GM23248 (cell line): ENCODE measurements at places on chromosomes 7 and 10. TPM values are rescaled to one million over a fixed set of nuclear protein-coding genes. Genes with fewer than 3 reads are reported as not detected.

ZNF503 gene
- 15.4 and 15.7 TPM in 2 replicates for polyA plus RNA-seq

CALU gene
- polyA plus RNA-seq = 1,706 and 1,740 TPM in 2 replicates

ANKRD1 gene
- polyA plus RNA-seq = 3.6 and 3.7 TPM in 2 replicates

DNA sequence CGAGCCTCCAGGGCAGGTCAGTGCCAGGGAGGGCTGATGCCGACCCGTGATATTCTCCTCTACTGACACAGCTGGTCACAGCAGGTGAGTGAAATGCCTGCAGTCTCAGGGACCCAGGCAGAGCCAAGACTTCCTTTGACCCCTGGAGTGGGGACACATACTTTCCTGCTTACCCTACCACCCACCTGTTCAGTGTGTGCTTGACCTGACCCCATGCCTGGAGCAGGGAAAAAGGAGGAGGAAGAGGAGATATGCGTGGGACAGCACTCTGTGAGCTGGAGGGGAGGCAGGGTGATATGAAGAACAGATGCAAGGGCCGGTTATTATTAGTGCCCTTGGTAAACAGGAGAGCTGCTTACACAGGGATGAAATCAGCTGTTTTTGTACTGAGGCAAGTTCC, 40.8 kb upstream of the WIPF3 start:
- no peak for DNase-seq
- no peak overlapping the region for H3K27ac ChIP-seq
- no peak overlapping the region for H3K4me3 ChIP-seq
- peaks cover 38% of the 10 kb centered on the region for H3K27me3 ChIP-seq
- no peaks in the 10 kb centered on the region for H3K4me1 ChIP-seq

DNA sequence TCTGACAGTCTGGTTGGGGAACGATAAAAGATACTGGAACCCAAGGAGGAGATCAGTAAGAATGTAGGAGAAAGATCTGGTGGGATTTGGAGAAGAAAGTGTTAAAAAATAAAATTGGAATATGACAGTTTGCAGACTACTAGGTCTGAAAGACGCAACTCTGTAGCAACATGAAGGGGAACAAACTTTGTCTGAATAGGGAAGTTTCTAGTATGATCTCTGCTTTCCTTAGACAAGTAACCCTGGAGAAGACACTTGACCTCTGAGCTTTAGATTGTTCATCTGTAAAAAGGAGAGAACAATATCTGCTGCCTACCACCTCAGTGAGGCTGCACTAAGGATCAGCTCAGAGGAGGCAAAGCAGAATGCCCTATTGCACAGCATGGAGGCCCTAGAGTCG, 3.0 kb upstream of the PRSS1 start:
- no peaks in the 10 kb centered on the region for H3K36me3 ChIP-seq
- no peak for DNase-seq
- H3K4me3 ChIP-seq = no peak overlapping the region
- H3K4me1 ChIP-seq = no peaks in the 10 kb centered on the region
- no peaks in the 10 kb centered on the region; the same call in 1 of the 2 replicates for H3K27me3 ChIP-seq
- H3K27ac ChIP-seq = no peak overlapping the region

DNA sequence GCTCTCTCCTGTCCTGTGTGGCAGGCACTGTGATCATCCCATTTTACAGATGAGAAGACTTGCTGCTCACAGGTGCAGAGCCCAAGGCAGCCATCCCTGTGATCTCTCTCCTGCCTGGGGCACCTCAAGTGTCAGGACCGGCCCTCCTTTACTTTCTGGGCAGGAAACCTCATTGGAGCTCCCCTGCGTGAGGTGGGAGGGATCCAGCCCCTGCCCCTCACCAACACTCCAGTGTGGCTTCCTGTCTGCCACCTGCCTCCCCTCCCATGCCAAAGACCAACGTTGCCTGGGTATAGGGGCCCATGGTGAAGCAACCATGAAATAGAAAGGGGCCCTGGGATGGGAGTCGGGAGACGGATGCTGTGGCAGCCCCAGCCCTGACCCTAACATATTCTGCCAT, 91.2 kb upstream of the MYL10 start:
- no peaks in the 10 kb centered on the region; the same call in 1 of the 2 replicates for H3K27me3 ChIP-seq
- H3K4me1 ChIP-seq = no peaks in the 10 kb centered on the region; the same call in 1 of the 2 replicates
- no peak for DNase-seq
- H3K4me3 ChIP-seq = no peak overlapping the region
- no peak overlapping the region for H3K27ac ChIP-seq

DNA sequence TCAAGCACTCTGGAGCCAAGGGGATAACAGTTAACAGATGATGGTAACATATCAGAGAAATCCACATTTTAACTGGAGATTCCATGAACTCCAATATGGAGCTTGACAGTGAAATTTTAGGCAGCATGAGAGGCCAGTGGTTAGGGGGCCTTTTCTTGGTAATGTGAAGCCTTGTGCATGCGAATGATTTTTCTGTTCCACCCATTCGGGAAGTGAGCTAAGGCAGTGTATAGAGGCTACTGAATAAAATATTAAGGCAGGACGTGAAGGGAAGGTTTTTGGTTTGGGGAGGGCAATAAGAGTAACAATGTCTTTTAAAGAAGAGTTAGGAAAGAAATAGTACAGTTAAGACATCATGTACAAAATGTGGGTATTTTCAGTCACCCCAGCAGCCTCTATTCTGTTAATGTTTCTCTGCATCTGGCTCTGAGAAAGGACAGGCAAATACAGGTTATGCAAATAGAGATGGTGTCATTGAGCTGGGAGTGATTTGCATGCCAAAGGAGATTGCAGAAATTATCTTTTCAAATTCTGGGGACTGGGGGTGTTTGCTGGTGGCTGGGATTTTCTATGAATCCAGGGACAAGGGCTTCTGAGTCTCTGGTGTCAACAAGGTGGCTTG, 6.8 kb upstream of the TAS2R60 start:
- H3K4me3 ChIP-seq = no peak overlapping the region
- peaks cover 14% of the 10 kb centered on the region for H3K4me1 ChIP-seq
- H3K27ac ChIP-seq = no peak overlapping the region
- H3K27me3 ChIP-seq = no peaks in the 10 kb centered on the region

DNA sequence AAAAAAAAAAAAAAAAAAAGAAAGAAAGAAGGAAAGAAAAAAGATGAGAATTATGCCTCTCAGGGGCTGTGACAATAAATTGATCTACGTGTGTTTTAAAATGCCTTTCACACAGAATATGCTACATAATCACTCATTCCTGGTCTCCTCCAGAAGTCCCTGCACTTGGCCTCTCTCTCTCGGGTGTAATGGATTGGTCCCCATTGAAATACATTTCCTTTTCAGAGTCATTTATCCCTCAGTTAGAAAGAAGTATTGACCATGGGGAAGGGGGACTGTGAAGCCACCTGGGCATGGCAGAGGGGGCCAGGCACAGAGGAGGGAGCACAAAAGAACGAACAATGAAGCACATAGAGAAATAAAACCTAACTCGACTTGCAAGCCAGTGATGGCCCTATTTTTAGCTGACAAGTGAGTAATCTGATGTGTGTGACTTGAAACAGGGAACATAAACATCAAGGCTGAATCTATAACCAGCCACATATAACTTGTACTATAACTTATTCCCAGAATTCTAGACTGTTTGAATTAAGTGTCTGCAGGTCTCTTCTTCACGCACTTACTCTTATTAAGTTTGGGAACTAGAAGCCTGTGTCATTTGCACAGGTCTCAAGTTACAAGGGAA, 490.8 kb downstream of the KCNMA1 start:
- H3K4me1 ChIP-seq = no peaks in the 10 kb centered on the region
- H3K36me3 ChIP-seq = no peaks in the 10 kb centered on the region
- DNase-seq = no peak
- H3K27me3 ChIP-seq = no peaks in the 10 kb centered on the region
- H3K27ac ChIP-seq = no peak overlapping the region
- no peak overlapping the region for H3K4me3 ChIP-seq

GRCh38 chr10:17428351-17429097, 25.9 kb downstream of the ST8SIA6 start:
- DNase-seq = no peak
- no peaks in the 10 kb centered on the region; the same call in 1 of the 2 replicates for H3K27me3 ChIP-seq
- H3K4me3 ChIP-seq = no peak overlapping the region
- no peak overlapping the region for H3K27ac ChIP-seq
- no peaks in the 10 kb centered on the region for H3K4me1 ChIP-seq
- no peaks in the 10 kb centered on the region for H3K36me3 ChIP-seq

GRCh38 chr7:36005876-36006275, 147.2 kb upstream of the EEPD1 start:
- no peaks in the 10 kb centered on the region for H3K36me3 ChIP-seq
- no peak overlapping the region for H3K27ac ChIP-seq
- no peak overlapping the region for H3K4me3 ChIP-seq
- no peak for DNase-seq
- H3K27me3 ChIP-seq = no peaks in the 10 kb centered on the region
- no peaks in the 10 kb centered on the region for H3K4me1 ChIP-seq

GRCh38 chr7:91169830-91170191, 94.4 kb upstream of the FZD1 start:
- no peaks in the 10 kb centered on the region for H3K27me3 ChIP-seq
- no peak overlapping the region for H3K4me3 ChIP-seq
- H3K27ac ChIP-seq = no peak overlapping the region
- no peak for DNase-seq
- H3K36me3 ChIP-seq = no peaks in the 10 kb centered on the region
- H3K4me1 ChIP-seq = peaks cover 19% of the 10 kb centered on the region

DNA sequence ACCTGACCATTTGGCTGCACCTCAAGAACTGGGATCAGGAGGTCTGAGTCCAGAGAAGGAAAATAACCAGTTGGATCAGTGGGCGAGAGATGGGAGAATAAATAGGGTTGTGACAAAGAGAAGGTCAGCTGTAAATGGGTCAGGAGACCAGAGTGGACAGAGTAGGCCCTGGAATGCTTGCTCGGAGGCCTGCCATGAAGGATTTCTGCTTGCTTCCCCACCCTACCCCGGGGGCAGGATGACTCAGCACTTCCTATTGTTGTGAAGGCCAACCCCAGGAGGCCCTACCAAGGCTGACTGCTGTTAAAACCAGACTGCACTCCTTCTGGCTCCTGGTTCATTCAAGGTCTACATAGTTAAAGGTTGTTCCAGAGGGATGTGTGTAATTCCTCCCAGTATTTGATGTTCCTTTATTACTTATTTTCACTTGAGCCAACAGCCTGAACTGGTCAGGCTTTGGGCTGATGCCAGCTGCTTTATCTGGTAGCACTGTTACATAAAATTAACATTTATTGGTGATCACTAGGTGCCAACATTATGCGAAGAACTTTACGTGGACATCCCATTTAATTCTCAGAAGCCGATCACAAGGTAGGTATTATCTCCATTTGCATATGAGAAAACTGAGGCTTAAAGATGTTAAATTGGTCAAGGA, 27.3 kb upstream of the IFRD1 start:
- H3K27ac ChIP-seq = peak overlapping the region; percentile 84
- H3K4me1 ChIP-seq = peaks cover 36% of the 10 kb centered on the region
- H3K27me3 ChIP-seq = no peaks in the 10 kb centered on the region
- peak overlapping the region; percentile 33; the same call in 1 of the 2 replicates for H3K4me3 ChIP-seq

DNA sequence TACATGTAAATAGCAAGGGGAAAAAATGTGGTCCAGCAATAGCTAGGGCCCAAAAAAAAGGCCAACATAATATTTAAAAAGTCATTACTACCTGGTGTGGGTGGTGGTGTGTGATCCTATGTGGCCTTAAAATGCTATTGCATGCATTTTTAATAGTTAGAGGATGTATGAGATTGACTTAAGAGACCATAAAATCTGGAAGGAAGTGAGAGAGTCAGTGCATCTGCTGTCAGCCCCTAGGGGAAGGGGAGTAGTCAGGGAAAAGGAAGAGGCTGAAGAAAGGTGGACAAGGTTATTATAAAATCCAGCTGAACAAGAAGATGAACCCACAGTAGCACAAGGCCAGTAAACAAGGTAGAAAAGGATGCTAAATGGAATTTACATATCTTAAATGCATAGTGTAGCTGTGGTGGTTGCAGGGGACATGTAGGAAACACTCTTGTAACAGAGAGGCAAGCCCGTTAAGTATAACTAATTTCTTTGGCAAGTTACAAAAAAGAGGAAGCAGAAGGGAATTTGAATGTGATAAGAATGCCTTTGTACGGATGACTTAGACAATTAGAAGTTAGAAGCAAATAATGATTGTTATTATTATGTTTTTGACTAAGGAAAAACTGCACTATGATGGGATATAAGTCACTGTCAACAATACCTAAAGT, 11.9 kb upstream of the NDUFA5 start:
- H3K4me1 ChIP-seq = no peaks in the 10 kb centered on the region
- H3K27ac ChIP-seq = no peak overlapping the region
- no peaks in the 10 kb centered on the region for H3K36me3 ChIP-seq
- no peaks in the 10 kb centered on the region for H3K27me3 ChIP-seq
- no peak overlapping the region for H3K4me3 ChIP-seq

DNA sequence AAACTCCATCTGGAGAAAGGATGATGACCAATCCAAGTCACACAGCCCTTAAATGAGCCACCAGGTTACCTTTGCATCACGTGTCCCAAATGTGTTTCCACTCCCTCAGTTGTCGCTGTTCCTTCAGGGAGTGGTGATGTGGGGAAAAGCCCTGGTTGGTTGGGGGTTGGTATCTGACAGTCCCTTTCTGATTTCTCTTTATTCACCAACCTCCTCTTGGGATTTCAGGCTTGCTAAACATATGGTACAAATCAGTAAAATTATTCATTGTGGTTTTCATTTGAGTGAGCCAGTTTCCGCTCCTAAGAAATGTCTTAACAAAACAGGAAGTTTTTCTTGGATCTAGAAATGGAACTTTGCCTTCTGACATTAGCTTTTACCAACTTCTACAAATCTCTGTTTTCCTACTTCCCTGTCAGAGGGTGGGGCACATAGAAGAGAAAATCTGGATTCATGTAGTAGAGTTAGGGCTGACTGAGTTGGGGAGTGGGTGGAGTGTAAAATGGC, 40.0 kb upstream of the KMT2E start:
- H3K27ac ChIP-seq = peak overlapping the region; percentile 73
- DNase-seq = peak; percentile 93

- no peaks in the 10 kb centered on the region for H3K36me3 ChIP-seq
- peak; percentile 39 for DNase-seq
- no peaks in the 10 kb centered on the region for H3K27me3 ChIP-seq
- peaks cover 23% of the 10 kb centered on the region for H3K4me1 ChIP-seq
- no peak overlapping the region for H3K4me3 ChIP-seq
These were observed 169.3 kb upstream of the LRRN3 start for GRCh38 chr7:110921595-110922151.

DNA sequence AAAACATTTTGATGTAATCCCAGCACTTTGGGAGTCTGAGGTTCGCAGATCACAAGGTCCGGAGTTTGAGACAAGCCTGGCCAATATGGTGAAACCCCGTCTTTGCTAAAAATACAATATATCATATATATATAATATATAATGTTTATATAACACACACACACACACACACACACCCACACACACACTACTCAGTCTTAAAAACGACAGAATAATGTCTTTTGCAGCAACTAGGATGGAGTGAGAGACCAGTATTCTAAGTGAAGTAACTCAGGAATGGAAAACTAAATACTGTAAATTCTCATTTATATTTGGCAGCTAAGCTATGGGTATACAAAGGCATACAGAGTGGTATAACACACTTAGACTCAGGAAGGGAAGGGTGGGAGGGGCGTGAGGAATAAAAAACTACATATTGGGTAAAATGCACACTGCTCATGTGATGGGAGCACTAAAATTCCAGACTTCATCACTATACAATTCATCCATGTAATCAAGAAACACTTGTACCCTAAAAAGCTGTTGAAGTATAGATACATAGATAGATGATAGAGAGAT, 231.2 kb upstream of the SEMA3A start:
- H3K36me3 ChIP-seq = no peaks in the 10 kb centered on the region
- H3K4me3 ChIP-seq = no peak overlapping the region
- peaks cover 9% of the 10 kb centered on the region; the same call in 1 of the 2 replicates for H3K4me1 ChIP-seq
- no peaks in the 10 kb centered on the region for H3K27me3 ChIP-seq
- H3K27ac ChIP-seq = no peak overlapping the region
